AG09309 (cell line): ENCODE measurements at places on chromosomes 13 and 19.

DNA sequence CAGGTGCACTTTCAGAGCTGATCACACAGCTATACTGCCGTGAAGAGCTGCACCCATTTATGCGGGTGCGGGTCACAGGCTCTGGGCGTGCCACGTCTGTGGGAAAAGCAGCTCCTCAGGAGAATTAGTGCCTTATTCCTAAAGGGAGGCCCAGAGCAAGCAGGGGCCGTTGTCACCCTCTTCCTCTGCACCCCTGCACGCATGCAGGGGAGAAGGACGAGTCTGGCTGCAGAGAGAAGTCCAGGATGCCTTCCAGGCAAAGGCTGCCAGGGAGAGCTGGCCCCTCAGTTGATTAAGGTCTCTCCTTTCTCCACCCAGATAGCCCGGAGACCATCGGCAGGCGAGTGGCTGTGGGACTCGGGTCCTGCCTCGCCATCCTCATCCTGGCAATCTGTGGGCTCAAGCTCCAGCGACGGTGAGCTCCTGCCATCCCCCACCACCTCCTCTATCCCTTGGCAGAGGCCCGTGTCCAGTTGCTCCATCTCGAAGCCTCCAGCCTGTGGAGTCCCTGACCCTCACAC, 3.1 kb upstream of the FFAR1 start:
- DNase-seq: no peak

GRCh38 chr13:62578402-62578801, 1162.8 kb upstream of the PCDH20 start:
- DNase-seq: no peak

DNA sequence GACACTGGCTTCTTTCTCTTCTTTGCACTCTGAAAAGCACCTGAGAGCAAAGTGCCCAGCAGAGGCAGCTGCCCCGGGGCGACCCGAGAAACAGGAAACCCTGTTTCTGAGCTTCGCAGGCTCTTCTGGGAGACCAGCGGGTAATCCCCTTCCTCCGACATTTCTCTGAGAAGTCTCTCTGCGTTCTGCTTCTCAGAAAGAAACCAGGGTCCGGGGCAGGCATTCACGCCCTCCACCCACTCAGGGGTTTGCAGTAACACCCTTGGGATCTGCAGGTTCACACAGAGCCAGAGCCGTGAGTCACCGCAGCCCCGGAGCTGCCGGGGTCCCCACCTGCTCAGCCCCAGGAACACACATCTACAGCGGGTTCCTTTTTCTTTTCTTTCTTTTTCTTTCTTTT, 86.0 kb downstream of the GADD45B start:
- DNase-seq: no peak

DNA sequence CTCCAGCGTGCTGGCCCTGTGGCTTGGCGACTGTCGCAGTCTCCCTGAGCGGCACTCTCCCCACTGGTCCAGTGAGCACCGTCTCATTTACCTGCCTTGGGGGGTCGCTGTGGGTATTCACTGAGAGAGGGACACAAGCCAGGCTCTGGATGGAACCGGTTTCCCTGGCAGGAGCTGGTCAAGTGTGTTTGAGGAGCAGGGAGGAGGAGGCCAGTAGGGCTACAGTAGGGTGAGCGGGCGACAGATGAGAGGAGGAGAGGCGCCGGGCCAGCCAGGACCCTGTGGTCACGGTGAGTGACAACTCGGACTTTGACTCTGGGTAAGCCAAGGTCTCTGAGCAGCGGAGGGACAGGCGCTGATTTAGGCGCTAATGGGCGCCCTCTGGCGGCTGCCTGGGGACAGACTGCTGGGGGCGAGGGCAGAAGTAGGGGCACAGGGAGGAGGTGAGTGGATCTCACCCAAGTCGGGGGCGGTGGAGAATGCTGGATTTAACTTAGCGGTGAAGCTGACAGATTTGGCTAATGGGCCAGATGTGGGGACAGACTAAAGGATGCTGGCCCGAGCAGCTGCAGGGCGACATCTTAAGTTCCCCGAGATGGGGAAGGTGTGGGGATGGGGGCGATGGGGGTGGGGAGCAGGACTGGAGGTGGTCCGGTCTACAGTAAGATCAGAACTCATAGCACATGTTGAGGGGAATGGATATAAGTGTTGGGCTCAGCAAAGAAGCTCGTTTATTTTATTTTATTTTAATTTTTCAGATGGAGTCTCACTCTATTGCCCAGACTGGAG, 4.7 kb upstream of the PRMT1 start:
- no peak for DNase-seq

DNA sequence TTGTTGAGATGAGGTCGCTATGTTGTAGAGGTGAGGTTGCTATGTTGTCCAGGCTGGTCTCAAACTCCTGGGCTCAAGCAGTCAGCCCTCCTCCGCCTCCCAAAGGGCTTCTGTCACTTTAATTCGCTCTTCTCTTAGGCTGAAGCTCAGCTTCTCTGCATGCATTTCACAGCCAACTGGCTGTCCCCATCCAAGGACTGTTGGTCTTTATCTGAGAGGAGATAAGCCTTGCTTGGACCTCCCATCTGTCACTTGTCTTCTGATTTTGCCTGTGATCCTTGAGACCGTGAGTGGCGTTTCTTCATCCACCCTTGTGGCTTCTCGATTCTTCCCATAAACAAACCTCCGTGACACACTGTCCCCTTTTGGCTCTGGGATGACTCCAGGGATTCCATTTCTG, 24.4 kb downstream of the CERS1 start:
- DNase-seq: no peak

DNA sequence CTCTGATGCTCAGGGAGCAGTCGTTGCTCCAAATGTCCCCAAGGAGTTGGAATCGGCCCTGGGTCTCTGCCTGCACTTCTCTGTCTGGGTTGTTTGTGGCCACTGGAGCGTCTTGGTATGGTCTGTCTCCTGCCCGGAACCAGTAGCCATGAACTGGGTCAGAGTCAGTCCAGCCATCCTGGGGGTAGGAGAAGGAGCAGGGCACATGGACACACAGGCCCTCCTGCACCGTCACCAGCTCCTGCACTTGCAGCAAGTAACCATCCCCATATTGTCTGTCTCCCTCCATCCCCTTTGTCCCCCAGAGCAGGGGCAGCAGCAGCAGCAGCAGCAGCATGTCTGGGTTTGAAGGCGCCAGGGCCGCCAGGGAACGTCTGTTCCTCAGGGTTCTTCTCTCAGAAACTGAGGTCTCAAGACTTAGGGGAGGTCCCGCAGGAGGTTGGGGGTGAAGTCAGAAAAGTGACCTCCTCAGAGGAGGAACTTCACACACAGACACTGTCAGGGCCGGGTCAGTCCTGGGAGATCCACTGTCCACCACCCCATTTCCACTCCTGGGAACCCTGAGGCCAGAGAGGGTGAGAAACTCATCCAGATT, at the start of gene SIGLEC8:
Gene SIGLEC8 (minus strand): TSS at position 404 of the 595 bp plus-strand sequence. CDS start 67 bp downstream, at position 337.
- DNase-seq: no peak

- no peak for DNase-seq
Observed at GRCh38 chr13:95192998-95193397, 108.3 kb downstream of the ABCC4 start.

DNA sequence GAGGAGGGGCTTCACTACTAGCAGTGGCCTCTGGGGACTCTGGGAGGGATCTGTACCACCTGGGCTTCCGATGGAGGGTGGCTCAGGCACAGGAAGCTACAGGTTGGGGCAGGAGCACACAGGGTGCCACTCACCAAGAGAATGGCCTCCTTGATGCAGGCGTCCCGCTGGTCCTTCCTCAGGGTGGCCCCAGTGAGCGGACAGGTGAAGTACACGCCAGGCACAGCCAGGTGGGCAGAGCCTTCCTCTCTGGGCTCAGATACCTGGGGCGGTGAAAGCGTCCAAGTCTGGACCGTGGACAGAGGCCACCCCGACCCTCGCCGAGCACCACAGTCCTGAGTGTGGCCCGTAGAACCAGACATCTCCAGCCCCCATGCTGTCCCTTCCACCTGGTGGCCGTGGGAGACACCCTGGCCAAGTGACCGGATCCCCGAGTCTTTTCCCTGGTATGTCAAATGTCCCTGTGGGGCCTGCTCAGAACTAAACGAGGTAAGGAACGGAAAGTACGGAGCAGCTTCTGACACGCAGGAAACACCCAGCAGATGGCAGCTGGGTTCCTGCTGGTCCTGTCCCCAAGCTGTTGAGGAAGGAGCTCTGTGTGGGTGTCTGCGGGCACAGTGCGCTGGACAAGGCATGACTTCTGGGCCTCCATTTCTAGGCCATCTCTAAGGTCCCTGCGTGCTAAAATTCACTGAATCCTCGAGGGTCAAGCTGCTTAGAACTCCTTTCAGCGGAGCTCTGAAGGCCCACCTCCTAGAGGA, 5.2 kb downstream of the UBXN6 start:
- DNase-seq: no peak

DNA sequence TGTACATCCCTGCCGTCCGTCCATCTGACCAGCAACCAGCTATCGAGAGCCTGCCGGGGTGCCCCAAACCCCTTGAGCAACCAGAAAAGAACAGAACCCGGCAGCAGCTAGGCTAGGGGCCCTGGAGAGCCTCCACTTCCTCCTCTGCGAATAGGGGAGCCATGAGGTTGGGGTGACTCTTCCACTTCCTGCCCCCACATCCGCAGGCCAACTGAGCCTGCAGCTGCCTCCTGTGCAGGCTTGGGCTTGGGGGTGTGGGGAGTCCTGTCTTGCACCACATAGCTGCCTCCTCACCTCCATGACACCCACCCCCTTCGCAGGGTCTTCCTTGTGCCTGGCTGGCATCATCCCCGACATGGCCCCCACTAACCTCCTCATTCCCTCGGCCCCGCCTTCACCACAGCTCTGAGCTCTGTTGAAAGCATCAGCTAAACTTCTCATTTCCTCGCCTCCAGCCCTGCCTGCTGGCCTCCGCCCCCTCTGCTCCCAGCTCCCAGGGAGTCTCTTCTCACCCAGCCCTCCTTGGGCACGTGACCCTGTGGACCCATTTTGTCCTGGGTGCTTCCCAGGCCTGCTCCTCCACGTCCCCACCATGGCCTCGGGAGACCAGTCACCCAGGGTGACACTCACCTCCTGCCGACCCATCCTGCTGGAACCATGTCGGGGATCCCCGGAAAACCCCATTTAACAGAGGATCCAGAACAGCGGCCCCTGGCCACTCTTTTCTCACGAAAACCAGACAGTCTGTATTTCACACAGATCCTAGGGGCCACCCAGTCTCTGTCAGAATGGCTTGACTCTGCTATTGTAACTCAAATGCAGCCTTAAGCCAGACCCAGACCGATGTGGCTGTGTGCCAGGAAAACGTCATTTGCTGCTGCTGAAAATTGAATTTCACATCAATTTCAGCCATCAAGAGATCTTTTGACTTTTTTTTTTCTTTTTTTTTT, 50.4 kb downstream of the MYO9B start:
- DNase-seq: no peak

GRCh38 chr13:29496241-29496712, 99.2 kb downstream of the SLC7A1 start:
- DNase-seq: no peak

GRCh38 chr13:97015661-97016350, 21.5 kb upstream of the OXGR1 start:
- DNase-seq: no peak

- no peak for DNase-seq
Observed at GRCh38 chr13:33692531-33692930, 125.4 kb upstream of the RFC3 start.

DNA sequence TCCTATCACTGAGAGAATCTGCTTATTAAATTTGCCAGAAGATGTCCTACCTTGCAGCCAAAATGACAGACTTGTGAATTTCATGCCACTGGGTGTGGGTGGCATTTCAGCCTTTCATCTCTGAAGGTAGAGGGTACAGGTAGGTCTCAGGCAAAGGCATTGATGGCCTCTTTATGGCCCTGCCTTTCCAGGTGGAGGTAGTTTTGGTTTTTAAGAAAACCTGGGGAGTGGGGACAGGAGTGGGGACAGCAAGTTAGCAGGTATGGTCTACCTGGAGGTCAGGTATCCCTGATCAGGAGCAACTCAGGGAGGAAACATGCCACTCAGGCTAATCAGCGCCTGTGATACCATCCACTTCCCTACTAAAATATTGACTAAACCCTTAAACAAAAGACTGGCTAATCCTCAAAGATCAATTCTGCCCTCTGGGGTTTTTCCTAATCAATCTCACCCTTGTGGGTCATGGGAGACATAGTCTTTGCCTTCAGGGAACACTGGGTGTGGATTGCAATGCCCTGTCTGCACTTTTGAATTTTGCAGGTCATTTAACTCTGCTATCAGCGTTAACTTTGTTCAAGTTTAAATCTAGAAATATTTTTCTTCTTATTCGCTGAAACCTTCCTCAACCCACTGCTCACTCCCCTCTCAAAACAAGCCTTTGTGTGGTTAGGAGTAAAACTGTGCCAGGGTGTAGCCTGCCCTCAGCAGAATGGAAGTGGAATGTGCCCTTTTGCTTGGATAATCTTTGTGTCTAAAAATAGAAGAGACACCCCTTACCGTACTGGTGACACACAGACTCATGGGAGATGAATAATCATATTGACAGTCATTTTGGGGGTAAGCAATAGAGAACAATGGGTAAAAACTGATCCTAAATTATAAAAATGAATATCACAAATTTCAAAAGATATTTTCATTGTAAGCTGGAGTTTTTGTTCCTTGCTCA, 233.7 kb downstream of the COG6 start:
- no peak for DNase-seq

GRCh38 chr13:36973621-36974295, 25.4 kb downstream of the ALG5 start:
- DNase-seq: no peak

DNA sequence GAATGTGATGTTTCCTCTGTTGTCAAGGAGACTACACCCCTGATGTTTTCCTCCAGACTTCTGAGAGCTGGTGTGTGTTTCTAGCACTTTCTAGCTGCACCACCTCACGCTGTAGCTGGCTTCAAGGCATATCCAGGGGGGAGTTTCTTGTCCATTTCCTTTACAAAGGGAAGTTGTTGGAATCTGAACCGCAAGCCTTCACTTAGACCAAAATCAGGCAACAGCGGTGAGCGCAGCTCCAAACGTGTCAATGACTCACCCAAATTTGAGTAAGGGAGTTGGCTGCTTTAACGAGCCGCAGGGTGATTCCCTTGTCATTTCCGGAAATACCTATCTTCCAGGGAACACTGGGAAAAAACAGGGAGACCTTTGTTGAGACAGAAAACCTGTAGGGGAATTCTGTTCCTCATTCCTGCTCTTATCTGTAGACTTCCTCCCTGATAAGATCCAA, 2.5 kb downstream of the LDLR start:
- peak; percentile 76 for DNase-seq

GRCh38 chr19:12867120-12868099, 13.8 kb downstream of the DNASE2 start:
- no peak for DNase-seq

- no peak for DNase-seq
Observed at GRCh38 chr19:36032251-36033104, at the start of gene CLIP3. CLIP3 (minus strand) TSS chr19:36032873; CDS start chr19:36032357, 516 bp downstream.

DNA sequence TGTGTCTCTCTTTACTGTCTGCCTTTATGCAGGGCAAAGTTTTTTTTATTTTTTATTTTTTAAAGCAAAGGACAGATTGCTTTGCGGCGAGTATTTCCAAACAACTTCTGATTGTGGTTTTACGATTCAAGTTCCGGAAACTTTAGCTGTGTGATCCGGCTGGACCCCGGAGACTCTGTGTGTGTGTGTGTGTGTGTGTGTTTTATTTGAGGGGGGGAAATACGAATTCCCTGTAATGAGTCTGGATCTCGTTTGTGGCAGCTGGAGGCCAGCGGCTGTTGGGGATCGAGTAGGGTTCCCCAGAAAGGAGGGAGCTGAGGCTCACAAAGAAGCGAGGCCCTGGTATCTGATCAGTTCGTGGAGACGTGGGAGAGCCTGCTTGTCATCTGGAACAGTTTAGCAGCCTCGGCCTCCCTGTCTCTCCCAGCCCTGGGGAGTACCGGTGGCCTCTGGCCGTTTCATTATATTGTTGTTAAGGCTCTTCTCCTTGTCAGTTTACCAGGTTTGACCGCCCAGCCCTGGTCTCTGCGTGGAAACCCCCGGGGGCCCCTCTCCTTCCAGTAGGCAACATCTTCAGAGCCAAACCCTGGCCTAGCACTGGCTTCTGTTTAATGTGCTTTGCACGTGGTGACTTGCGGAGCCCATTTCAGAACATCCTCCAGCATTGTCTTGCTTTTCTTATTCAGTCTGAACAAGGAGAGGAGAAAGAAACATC, 1.3 kb downstream of the FARP1 start:
- peak; percentile 21 for DNase-seq
